PC-9 (cell line): ENCODE measurements at places on chromosomes 3 and 15. TPM values are rescaled to one million over a fixed set of nuclear protein-coding genes. Genes with fewer than 3 reads are reported as not detected.

RYR3 gene
- 0.15 and 0.25 TPM in 2 replicates for total RNA-seq

GRCh38 chr3:46080969-46081345 is 53.7 kb upstream of the XCR1 start:
- H3K36me3 ChIP-seq, result no peaks in the 10 kb centered on the region
- H3K27me3 ChIP-seq, result no peaks in the 10 kb centered on the region
- H3K4me1 ChIP-seq, result peaks cover 62% of the 10 kb centered on the region
- no peak for DNase-seq
- no peak overlapping the region for H3K4me3 ChIP-seq

DNA sequence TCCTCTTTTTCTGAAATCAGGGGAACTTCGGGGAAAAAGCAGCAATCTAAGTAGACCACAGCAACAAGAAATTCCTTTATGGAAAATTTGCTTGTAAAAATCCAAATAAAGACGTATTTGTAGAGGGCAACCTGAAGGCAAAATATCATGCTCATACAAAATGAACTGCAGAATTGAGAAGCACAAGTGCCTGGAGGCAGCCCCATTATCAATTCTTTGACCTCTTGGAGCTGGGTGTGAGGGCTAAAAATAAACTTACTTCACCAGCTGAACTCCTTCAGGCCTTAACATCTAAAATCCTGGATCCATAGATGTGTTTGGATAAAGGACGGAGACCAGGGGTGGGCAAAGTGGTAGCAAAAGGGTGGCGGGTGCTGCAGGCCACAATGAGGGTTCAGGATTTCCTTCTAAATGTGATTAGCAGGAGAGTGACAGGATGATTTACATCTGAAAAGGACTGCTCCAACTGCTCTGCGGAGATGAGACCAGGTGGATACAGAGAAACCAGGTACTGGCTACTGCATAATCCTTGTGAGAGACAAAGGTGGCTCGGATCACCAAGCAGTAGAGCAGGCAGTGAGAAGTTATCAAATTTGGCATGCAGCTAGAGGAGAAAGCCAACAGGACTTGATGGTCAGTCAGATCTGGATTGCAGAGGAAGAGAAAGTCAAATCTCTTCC is 81.7 kb upstream of the TJP1 start:
- H3K27ac ChIP-seq, result no peak overlapping the region
- no peaks in the 10 kb centered on the region for H3K36me3 ChIP-seq
- no peak for DNase-seq
- H3K4me1 ChIP-seq, result no peaks in the 10 kb centered on the region
- no peaks in the 10 kb centered on the region for H3K27me3 ChIP-seq

DNA sequence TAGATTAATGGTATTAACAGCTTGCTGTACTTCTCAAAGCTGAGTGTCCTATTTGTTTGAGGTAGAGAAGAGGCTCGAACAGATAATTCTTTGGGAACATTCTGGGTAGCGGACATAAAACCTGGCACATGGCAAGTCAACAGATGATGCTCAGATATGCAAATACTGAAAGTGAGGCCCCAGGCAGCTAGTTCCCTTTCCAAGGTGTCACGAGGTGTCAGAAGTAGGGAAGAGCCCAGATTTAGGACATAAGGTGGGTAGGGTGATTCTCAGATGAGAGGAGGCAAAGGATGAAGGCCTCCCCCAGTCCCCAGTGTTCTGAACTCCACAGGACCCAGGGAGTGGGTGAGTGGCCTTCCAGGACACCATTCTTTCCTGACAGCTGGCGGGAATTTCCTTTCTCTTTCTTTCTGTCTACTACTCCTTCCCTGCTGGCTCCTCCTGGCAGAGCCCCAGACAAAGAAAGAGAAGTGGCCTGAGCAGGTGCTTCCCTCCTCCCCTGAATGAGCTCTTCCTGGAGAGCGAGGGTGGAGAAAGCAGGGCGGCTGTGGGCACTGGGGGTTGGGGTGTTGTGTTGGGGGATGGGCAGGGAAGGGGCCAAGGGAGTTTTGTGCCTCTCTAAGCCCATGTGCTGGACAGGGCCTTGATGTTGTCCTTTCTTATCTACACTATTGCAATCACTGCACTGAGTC is 87.5 kb downstream of the CORO2B start:
- H3K36me3 ChIP-seq, result no peaks in the 10 kb centered on the region
- no peaks in the 10 kb centered on the region for H3K27me3 ChIP-seq
- no peak for DNase-seq
- no peak overlapping the region for H3K27ac ChIP-seq

SOX2 gene
- not detected in 2 replicates for total RNA-seq

DNA sequence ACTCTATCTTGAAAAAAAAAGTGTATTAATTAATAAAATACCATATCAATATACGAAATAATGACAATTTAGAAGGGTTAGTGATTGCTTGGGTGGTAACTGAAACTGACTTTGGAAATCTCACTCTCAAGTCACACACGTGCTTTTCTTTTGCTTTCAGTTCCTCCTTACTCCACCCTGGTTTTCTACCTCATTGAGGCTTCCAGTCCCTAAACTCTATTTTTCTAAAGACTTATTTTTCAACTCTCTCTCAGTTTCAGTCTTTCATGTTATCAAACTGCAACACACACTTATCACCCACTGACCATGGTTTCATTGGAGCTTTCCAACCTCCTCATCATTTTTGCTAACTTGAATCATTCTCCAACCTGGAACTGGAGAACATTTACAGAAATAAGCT is 23.5 kb downstream of the IL12A start:
- H3K4me1 ChIP-seq, result peaks cover 5% of the 10 kb centered on the region; the same call in 1 of the 2 replicates
- H3K4me3 ChIP-seq, result no peak overlapping the region
- no peaks in the 10 kb centered on the region for H3K36me3 ChIP-seq
- DNase-seq, result no peak

GRCh38 chr3:71491154-71491752 is 92.3 kb downstream of the FOXP1 start:
- no peaks in the 10 kb centered on the region for H3K27me3 ChIP-seq
- DNase-seq, result no peak
- peaks cover 13% of the 10 kb centered on the region for H3K4me1 ChIP-seq
- peaks cover 3% of the 10 kb centered on the region; the same call in 1 of the 2 replicates for H3K36me3 ChIP-seq

REC114 gene
- not detected in 2 replicates for total RNA-seq

- no peak overlapping the region for H3K4me3 ChIP-seq
- H3K4me1 ChIP-seq, result peaks cover 16% of the 10 kb centered on the region
- H3K36me3 ChIP-seq, result peaks cover 8% of the 10 kb centered on the region; the same call in 1 of the 2 replicates
Measured at GRCh38 chr3:128217702-128218547, 64.6 kb downstream of the EEFSEC start.

DNA sequence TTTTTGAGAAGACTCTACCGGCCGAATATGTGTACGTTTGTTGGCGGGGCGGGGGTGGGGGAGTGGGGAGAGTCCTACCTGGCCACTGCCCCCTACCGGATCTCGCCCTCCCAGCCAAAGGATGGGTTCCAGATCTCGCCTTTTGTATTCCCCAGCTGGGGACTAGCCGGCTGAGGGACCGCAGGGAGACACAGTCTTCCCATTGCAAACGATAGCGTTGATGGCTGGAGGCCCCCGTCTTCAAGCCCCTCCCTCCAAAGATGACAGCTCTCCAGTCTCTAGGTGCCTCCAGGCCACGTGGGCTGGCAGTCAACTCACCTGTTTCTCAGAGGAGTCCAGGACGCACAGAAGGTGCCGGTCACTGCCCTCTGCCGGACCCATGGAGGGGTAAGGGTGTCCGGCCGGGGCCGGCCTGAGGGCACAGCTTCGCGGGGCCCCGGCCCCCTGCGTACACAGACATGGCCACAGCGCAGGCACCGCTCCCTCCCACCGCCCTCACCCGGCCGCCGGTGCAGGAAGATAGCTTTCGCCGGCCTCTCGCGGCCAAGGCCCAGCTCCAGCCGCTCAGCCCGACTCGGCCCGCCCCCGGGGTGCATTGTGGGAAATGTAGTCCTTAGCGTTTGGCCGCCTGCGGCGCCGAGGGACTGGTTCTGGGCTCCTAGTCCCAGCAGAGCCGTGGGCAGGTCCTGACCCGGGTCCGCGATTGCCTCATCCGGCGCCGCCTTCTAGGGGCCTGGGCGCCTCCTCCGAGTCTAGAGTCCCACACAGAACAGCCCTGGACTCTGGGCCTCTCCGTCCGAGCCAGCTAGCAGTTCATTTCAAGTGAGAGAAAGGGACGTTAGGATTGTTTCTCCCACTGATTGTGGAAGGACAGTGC is at the start of gene MON1A:
Gene MON1A, minus strand, starts transcription at position 521 of the 877 bp plus-strand sequence. CDS start 16,465 bp downstream, outside the sequence.
- peak; percentile 95 for DNase-seq
- no peaks in the 10 kb centered on the region for H3K36me3 ChIP-seq
- peak within 1 kb of the TSS; percentile 81 for H3K4me3 ChIP-seq
- peak within 1 kb of the TSS; percentile 33; the same call in 1 of the 2 replicates for H3K27ac ChIP-seq
- no peaks in the 10 kb centered on the region for H3K27me3 ChIP-seq
- peaks cover 11% of the 10 kb centered on the region for H3K4me1 ChIP-seq

GNAT1 gene
- 0.48 TPM in 1 of 2 replicates, not detected in the other for total RNA-seq

DNA sequence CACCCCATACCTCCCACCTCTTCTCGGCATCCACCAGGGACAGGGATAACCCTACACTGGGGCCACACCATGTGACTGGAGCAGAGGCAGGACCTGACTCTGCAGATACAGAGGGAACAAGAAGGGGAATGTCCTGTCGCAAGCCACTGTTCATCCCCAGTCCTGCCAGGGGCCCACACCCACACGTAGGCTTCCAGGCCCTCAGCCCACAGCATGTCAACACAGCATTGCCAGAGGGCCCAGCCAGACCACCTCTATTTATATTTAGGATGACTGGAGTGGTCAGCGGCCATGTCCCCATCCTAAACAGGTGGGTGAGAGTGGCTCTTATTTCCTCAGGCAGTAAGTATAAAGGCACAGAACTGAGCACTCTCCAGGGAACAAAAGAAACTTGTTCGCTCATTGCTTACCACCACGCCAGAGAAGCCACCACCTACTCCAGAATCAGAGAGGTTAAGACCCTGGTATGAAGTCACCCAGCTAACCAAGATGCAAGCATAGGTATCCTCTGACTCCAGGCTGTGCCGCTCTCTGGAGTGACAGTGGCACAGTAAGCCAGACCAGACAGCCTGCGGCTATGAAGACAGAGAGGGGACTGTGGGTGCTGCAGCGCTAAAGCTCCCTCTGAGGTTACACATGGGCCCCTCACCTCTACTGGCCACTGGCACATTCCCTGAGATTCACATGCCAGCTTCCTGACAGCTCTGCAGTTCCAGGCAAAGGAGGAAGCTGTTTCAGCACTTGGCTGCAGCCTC is 67.9 kb downstream of the LRIG1 start:
- no peaks in the 10 kb centered on the region; the same call in 1 of the 2 replicates for H3K4me1 ChIP-seq
- H3K27me3 ChIP-seq, result no peaks in the 10 kb centered on the region
- H3K36me3 ChIP-seq, result no peaks in the 10 kb centered on the region
- no peak overlapping the region for H3K27ac ChIP-seq
- no peak overlapping the region for H3K4me3 ChIP-seq

GRCh38 chr3:64063207-64063982 is 40.1 kb upstream of the PSMD6 start:
- H3K27ac ChIP-seq, result no peak overlapping the region
- no peaks in the 10 kb centered on the region for H3K27me3 ChIP-seq
- DNase-seq, result no peak
- H3K4me1 ChIP-seq, result no peaks in the 10 kb centered on the region
- H3K4me3 ChIP-seq, result no peak overlapping the region

DNA sequence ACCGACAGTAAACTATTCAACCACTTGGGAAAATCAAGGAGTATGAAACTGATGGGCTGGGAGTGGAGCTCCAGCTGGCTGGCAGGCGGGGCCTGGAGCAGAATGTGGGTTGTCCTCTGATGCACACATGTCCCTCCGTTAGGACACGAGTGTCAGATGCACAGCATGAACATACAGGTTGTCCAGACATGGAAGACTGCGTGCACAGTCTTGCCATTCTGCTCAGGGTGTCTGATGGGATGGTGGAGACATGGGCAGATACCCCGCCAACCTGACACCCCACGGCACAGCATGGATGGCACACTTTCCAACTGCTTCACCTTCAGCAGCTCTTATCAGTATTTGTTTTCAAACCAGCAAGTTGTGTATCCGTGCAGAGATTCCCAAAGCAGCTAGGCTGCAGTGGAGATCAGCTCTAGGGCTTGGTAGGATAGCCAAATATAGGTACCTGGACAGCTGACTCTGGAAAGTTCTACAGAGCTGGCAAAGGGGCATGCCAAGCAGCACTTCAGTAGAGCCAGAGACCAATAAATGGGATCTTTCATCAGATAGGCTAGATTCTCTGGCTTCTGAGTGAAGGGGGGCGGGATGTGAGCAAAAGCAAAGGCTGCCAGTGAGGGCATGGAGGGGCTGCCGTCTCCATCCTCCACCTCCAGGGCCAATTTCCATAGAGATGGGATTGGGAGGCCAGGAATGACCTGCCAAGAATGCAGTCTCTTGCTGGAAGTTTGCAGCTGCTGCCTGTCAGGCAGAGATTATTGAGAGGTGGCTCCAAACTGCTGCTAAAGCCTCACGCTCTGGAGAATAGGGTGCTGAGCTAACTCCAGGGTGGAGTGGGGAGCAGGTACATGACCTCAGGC is 47.2 kb upstream of the KY start:
- no peaks in the 10 kb centered on the region for H3K36me3 ChIP-seq
- no peak overlapping the region for H3K27ac ChIP-seq
- H3K4me3 ChIP-seq, result no peak overlapping the region

- H3K36me3 ChIP-seq, result no peaks in the 10 kb centered on the region; the same call in 1 of the 2 replicates
- peaks cover 33% of the 10 kb centered on the region for H3K4me1 ChIP-seq
- H3K4me3 ChIP-seq, result no peak overlapping the region
- no peak for DNase-seq
- no peak overlapping the region for H3K27ac ChIP-seq
Measured at GRCh38 chr3:189308608-189309007, 136.8 kb downstream of the TPRG1 start.

- H3K36me3 ChIP-seq, result no peaks in the 10 kb centered on the region
- no peak for DNase-seq
- H3K27me3 ChIP-seq, result no peaks in the 10 kb centered on the region
- H3K4me3 ChIP-seq, result no peak overlapping the region
- no peak overlapping the region for H3K27ac ChIP-seq
- H3K4me1 ChIP-seq, result peaks cover 14% of the 10 kb centered on the region
Measured at GRCh38 chr3:57545636-57546268, 1.6 kb upstream of the DNAH12 start.

- H3K4me1 ChIP-seq, result no peaks in the 10 kb centered on the region
- H3K4me3 ChIP-seq, result no peak overlapping the region
- no peaks in the 10 kb centered on the region for H3K36me3 ChIP-seq
- no peaks in the 10 kb centered on the region for H3K27me3 ChIP-seq
- H3K27ac ChIP-seq, result no peak overlapping the region
- DNase-seq, result no peak
Measured at GRCh38 chr3:29486096-29486495, 205.2 kb downstream of the RBMS3 start.

- no peaks in the 10 kb centered on the region for H3K27me3 ChIP-seq
Measured at GRCh38 chr15:87490666-87491065, 765.9 kb downstream of the NTRK3 start.
